ENCODE measurements at places on chromosomes 4 and X.

DNA sequence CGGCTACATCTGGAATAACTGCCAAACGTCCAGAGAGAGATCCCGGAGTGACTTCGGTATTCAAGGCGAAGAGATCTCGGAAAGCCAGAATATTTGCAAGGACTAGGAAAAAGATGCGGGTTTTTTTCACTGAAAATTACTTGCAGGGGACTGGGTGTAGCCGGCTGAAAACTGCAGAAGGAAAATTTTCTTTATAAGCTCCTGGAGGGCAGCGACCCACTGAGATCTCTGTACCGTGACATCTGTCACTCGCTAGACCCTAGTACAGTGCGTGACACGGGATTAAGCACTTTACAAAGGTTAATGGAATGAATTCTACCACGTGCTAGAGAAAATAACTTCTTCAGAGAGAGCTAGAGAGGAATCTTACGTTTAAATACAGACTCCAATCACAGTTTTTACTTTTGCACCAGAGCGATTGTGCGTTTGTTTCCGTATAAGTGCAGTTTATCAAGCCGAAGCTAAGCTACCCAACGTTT, 1.1 kb upstream of the LCORL start:
- DNase-seq = no peak

DNA sequence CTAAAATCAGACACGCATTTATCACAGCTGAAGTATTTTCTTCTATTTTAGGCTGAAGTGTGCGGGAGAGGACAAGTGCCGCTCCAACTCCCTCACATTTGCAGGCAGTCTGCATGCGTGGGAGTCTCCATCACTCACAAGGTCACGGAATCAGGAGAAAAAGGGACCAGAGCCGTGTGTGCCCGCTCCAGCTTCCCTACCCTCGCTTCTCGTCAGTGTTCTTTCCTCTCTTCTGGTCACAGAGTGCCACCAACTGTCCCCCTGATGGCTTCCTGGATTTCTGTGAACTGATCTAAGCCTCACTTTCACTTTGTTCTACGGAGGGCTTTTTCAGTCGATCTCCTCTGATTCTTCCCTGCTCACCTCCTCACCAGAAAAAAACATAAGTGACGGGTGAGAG, 407.4 kb upstream of the AADAT start:
- DNase-seq = peak; percentile 80

DNA sequence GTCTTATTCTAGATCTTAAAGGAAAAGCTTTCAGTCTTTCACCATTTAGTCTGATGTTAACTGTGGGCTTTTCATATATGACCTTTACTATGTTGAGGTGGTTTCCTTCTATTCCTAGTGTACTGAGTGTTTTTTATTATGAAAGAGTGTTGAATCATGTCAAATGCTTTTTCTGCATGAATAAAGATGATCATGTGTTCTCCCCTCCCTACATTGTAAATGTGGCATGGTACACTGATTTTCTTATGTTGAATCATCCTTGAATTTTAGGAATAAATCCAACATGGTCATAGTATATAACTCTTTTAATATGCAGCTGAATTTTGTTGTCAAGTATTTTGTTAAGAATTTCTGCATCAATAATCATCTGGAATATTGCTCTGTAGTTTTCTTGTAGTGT, 4.3 kb downstream of the CLGN start:
- DNase-seq = no peak

GRCh38 chr4:110170861-110171260, 27.6 kb downstream of the ELOVL6 start:
- DNase-seq = no peak

DNA sequence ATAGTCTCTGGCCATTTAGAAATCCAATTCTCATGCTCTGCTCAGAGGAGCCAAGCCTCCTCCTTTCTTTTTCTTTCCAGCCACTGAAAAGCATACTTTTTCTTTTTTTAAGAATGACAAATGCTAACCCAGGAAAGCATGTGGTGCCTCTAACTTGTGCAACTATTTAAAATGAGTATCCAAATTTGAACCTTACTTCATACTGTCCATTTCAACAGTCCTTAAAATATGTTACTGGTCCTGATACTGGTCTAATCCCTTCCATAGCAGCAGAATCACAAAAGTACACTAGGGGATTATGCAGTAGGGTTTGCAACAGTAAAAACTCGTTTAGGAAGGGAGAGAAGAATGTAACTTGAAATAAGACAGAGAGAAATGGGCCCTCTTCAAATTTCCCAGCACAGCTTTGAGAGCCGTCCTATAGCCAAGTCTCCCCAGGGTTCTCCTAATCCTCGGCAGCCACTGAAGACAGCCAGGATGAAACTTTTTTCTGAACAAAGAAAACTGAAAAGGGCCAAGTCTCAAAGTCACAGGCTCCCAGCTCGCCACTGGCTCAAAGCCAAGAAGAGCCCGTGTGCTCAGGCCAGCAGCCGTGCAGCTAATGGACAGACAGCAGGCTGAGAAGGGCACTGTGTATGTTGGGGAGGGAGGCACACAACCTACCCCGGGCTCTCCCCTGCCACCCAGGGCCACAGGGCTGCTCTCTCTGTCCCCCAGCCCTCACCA, 39.5 kb downstream of the GPC4 start:
- DNase-seq = no peak

DNA sequence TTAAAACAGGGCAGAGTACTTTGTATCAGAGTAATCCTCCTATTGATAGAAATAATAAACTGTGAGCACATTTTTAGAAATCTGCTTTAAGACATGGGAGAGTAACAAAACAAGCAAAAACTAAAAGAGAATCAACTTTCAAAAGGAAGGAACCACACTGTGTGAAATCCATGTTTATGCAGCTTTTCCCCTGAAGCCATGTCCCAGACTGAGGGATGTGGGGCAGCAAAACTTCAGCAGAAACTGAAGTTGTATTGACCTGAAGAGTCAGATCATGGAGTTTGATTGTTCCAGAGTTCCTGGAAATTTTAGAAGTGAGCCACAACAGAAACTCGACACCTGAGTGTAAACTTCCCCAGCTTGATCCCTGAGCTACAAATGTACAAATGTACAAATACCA, 53.2 kb downstream of the COMMD8 start:
- no peak for DNase-seq

DNA sequence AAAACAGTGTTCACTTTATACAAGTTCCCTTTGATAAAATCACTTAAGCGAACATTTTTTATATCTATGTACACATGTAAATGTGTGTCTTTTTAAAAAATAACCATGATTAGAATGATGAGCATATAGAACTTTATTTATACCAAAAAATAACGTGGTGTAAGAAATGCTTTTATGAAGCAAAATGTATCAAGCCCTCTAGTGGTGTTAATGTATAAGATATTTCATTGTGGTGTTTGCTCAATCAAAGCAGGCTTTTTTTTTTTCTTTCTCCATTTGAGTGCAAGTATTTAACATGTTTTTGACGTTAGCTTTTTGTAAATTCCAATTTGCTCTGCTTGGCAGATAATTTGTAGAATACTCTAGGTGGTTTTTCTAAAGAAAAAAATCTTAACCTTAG, 2092.4 kb upstream of the TENM3 start:
- peak; percentile 45 for DNase-seq

- DNase-seq = peak; percentile 83
These were observed 103.3 kb downstream of the PARM1 start for GRCh38 chr4:75036046-75036830.

All from Kasumi-1 (cell line).